ENCODE measurements at places on chromosomes 16 and 17.

- DNase-seq = no peak
These were observed 509 bp upstream of the ATAD5 start for GRCh38 chr17:30831257-30831656.

DNA sequence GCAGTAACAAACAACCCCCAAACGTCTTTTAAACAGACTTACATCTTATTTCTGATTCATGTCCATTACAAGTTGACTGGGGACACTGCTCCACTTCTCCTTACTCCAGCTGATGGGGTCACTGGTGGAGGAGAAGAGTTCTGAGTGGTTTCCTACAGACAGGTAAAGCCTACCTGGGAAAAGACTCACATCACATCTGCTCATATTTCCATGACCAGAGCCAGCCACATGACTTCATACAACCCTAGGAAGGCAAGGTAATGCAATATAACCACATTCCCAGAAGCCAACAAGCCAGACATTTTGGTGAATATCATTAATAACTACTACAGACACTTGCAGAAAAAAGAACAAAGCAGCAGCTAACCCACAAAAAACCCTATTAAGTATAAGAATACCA, 90.5 kb upstream of the IRX6 start:
- no peak for DNase-seq

GRCh38 chr16:69417520-69418199, 6.8 kb upstream of the CYB5B start:
- no peak for DNase-seq

- no peak for DNase-seq
These were observed 55.1 kb downstream of the ZNRF1 start for GRCh38 chr16:75053791-75054555.

DNA sequence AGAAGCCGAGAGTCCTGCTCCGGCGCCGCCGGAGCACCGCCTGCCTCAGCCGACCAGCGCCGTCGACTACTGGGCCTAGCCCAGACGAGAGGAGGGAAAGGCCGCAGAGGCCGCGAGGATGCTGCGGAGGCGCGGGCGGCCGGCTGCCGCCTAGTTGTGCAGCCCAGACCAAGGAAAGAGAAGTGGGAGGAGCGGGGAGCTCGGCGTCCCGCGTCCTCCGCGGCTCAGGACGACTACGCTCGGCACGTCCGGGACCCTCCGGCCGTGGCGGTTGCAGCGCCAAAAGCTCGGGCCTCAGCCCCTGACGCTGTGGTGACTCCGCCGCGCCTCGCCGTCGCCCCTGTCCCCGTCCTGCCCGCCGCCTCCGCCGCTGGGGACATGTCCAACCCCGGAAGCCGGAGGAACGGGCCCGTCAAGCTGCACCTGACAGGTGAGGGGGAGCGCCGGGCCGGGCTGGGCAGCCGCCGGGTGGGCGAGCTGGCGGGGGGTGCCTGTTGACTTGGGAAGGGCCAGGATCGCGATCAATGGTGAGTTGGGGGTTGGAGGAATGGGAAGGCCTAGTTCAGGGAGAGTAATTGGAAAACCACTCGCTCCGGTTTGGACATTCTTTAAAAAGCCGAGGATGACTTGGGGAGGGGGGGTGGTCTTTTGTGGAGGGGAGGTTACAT, 37.7 kb downstream of the RNF135 start:
- peak; percentile 23 for DNase-seq

DNA sequence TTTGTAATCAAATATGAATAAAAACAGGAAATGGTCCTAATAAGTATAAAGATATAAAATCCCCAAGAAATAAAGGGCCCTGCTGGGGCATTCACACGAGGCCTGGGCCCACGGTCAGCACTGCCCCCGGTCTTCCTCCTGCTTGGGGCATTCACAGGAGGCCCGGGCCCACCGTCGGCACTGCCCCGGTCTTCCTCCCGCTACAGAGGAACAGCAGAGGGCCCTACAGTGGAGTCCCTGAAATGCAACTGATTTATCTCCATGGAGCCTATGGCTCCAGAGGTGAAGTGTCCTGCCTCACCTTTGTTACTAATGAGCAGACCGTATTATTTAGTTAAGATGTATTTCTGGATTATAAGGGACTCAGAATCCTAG, 46.5 kb downstream of the MAP1LC3B start:
- no peak for DNase-seq

- no peak for DNase-seq
These were observed 643.0 kb downstream of the MAF start for GRCh38 chr16:78957317-78958100.

DNA sequence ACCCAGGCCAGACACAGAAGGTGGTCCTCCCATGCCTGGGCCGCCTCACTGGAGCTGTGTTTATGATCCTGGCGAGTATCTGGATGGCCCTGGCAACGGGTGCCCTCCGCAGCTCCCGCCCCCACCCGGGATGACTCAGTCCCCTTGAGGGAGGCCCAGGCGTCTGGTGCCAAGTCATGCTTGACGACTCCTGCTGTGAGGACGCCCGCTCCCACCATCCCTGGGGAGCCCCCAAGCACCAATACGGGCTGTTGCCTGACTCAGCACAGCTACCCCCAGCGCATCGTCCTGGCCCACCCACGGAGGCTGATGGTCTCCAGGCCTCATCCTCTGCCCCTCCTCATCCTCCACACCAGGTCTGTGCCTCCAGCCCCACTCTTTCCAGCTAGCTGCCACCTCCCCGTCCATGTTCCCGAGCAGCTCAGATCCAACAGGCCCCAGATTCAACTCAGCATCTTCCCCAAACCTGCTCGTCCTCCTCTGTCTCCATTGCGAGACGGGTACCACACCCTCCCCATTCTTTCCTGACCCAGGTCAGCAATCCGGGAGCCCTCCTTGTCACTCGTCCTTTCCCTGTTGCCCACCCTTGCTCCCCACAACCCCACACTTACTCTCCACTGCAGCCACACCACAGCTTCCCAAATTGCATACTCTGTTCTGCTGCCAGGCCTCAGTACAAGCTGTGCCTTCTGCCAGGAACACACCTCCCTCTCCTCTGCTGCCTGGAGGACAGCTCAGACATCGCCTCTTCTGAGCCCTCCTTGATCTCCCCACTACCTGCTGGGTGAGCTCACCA, 2.6 kb downstream of the CAMKK1 start:
- DNase-seq = no peak

All from stimulated activated CD8-positive, alpha-beta memory T cell treated with anti-CD3 and anti-CD28 coated beads, Interleukin-7, amount 100 ng/mL, for 1 hour (primary cell).